KBM-7 (cell line): ENCODE measurements at places on chromosomes 5 and 9.

DNA sequence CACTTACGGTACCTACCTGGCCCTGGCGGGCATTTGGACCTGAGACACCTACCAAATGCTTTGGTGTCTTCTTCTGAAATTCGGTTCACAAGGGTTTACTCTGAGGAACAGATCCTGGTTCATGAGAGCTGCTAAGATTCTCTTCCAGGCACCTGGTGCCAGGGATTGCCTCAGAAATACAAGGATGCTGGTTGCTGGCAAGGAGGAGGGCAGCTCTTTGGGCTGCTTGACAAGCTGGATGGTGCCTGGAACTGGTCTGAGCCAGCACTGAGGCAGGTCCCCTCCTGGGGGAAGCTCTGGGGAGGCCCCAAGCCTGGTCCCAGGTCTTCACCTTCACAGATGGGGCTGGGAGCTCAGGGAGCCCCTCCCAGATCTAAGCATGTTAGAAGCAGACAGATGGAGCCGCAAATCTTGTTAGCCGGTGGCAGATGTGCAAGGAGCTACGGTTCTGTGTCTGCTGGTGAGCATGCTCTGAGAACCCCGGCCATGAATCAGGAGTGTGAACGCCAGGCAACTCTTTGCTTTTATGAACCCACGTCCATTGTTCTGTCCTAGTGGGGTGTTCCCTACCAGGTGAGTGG lies 16.3 kb downstream of the FABP6 start:
- DNase-seq = no peak

GRCh38 chr5:24226479-24226878 lies 418.3 kb downstream of the CDH10 start:
- no peak for DNase-seq

- no peak for DNase-seq
These were observed 20.1 kb downstream of the DOCK2 start for GRCh38 chr5:169657127-169657526.

DNA sequence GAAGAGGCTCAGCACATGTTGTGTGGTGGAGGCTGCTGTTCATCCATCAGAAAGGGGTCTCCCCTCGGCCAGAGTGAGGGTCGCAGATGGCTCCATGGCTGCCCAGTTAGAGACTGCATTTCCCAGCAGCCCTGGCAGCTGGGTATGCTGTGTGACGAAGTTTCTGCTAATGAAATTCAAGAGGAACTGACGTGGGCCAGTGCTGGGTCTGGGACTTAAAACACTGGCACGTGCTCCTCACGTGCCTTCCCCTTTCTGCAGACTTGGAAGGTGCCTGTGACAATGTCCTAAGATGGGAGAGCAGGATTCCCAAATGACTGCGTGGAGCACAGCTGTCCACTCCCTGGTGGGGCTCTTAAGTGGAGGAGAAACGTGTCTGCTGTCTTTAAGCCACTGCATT lies 114.5 kb upstream of the RAPGEF1 start:
- DNase-seq = peak; percentile 25

- no peak for DNase-seq
These were observed 766.4 kb downstream of the PRELID2 start for GRCh38 chr5:145068721-145069120.

DNA sequence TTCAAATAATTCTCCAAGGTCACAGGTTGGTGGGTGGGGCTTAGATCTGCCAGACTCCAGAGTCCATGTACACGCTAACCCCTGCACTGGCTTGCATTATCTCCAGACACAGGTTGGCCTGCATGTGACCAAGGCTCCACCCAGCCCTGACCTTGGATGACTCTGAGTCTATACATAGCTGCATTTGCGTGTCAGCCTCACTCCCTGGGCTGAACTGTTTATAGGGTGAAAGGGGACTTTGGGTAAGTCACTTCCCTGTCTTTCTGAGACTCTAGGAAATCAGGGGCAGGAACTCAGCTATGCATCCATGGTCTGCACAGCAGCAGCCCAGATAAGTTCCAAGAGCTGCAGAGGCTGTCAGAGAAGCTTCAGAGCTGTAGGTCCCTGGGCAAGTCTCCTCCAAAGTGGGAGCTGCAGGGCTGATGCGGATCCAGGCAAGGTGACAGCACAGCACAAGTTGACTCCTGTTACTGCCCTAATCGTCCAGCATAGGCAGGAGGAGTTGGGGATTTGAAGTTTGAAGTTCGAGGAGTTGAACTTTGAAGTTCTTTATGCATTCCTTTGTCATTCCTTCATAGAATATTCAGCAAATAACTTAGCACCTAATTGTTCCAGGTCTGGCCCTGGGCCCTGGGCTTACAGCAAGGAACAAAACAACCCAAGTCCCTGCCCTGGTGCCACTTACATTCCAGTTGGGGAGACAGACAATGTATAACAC lies 53.4 kb downstream of the SLC22A5 start:
- DNase-seq = peak; percentile 94

- no peak for DNase-seq
These were observed 5.2 kb upstream of the TDRD7 start for GRCh38 chr9:97406620-97407177.

DNA sequence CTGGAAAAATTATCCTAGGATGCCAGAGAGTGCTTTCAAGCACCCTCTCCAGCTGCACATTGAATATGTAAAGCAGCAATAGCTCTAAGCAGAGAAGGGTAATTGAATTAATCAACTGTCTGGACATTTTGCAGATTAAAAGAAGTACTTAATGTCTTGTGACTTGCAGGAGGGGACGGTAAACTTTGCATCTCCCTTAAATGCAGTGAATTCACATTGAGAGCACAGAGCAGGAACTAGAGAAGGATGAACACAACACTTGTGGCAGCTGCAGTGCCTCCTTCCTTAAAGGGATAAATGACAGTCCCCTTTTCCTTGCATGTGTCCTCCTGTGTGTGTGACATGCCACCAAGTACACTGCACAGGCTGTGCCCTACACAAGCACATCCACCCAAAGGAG lies 7.4 kb upstream of the CDK5RAP2 start:
- no peak for DNase-seq

GRCh38 chr9:133057006-133057405 lies 4.8 kb upstream of the CEL start:
- no peak for DNase-seq
